Naive thymus-derived CD4-positive, alpha-beta T cell (primary cell): ENCODE measurements at places on chromosomes 3 and 15. TPM values are rescaled to one million over a fixed set of nuclear protein-coding genes. Genes with fewer than 3 reads are reported as not detected.

- no peak for DNase-seq
Measured at GRCh38 chr3:17795280-17795679, 52.8 kb upstream of the TBC1D5 start.

DNA sequence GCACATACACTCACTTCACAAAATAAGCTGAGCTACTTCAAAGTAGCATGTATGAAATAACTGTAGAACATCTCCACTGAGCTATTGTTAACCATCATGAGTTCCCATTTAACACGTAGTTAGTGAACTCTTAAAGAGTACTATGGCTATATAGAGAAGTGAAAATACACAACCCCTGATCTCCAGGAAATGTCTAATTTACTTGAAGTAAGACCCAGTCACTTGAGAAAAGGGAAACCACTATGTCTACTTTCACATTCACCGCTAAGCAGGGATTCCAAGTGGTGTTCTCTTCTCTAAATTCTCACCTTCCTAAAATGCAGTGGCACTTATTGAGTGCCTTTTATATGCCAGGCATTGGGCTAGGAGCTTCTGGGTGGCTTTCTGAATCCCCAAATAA is 35.0 kb upstream of the COLQ start:
- no peak for DNase-seq

DNA sequence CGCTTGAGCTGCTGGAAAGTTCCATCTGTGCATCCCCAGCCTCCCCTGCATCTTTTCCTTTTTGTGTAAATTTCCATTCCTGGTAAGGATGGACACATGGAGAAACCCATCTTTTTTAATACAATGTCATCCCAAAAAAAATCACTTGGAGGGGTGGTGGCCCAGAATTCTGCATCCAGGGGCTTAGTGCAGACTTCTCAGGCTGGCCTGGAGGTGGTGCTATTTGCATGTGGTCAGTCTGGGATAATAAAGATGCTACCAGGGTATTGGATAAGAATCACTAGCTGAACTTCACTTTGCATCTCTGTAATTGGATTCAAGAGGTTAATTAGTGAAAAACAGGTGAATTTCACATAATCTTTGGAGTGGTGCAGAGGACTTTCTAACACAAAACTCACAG is 1.8 kb upstream of the ZSCAN2 start:
- DNase-seq = no peak

GRCh38 chr15:68114356-68114755 is 60.2 kb downstream of the PIAS1 start:
- DNase-seq = no peak

DNA sequence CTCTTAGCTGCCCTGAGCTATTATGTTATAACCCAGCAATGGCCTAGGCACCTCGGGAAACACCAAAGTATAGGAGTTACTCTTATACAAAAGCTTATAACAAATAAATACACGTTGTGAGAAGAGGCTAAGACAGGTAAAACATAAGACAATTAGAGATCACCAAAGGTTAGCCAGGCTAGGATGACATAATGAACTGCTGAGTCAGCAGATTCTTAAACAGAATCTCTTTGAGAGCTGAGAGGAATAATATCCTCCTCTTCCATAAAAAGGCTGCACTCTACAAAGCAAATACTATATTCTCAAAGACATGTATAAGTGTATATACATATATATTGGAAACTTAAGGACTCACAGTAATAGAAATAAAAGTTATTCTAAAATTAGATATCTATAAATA is 37.2 kb downstream of the GOLIM4 start:
- DNase-seq = no peak

GRCh38 chr15:68285259-68285980 is 7.9 kb downstream of the FEM1B start:
- DNase-seq = no peak

- DNase-seq = peak; percentile 59
Measured at GRCh38 chr3:13419505-13420044, 547 bp downstream of the NUP210 start.

- no peak for DNase-seq
Measured at GRCh38 chr3:173410436-173410835, 12.9 kb downstream of the NLGN1 start.

DNA sequence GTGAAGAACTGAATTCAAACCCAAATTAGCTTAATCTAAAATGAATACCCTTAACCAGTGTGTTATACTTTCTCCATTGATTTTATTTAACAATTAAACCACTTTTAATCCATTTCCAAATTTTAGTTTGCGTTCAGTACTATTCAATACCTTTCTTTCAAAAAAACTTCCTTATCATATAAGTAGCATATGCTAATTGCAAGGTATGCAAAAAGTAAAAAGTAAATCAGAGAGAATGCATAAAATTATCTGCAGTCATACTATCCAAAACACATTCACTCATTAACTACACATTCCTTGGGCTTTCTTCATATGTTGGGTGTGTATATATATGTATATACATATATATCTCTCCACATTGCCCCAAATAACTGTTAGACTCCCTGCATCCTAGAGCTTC is 208.8 kb downstream of the CADM2 start:
- no peak for DNase-seq

Gene SLC6A20
- not detected for total RNA-seq

Gene ARHGAP31
- 11.9 TPM for total RNA-seq

Gene BOC
- total RNA-seq = 0.05 TPM in 1 of 2 replicates, not detected in the other
